HS-5 (cell line): ENCODE measurements at places on chromosomes 12 and 14.

DNA sequence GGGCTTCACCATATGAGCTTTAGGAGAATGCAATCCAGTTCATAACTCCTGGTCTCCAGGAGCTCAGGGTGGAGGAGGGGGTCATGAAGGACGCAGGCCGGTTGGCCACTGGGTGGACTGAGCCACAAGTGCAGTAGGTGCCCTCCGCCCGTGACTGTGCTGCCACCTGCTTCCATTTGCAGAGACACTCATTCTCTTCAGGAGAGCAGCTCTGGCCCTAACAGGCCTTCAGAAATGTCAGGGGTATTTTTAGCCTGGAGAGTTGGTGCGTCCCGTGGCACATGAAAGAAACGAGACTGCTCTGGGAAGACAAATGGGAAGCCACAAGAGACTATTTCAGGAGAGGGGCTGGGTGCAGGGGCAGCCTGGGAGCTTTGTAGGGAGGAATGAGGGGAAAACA is 74.6 kb upstream of the MYL2 start:
- no peak for DNase-seq

GRCh38 chr14:55813630-55814029 is 233.6 kb downstream of the KTN1 start:
- DNase-seq = no peak

GRCh38 chr14:54640506-54640905 is 73.6 kb downstream of the SAMD4A start:
- DNase-seq = no peak

DNA sequence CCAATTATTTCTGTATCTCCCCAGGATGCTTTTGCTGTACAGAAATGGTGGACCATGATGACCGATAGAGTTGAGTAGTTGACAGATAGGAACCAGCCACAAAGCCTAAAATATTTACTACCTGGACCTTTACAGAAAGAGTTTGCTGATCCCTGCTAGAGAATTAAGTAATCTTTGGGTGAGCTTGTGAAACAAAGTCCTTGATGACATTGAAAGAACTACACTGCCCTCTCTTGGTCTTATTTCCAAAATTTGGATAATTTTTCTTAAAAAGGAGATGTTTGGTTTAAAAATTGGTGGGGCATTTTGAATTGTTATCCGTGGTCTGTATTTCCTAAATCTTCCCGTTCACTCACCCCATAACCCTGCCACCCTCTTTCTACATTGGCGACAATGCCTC is 13.7 kb upstream of the TCTN1 start:
- peak; percentile 39 for DNase-seq

DNA sequence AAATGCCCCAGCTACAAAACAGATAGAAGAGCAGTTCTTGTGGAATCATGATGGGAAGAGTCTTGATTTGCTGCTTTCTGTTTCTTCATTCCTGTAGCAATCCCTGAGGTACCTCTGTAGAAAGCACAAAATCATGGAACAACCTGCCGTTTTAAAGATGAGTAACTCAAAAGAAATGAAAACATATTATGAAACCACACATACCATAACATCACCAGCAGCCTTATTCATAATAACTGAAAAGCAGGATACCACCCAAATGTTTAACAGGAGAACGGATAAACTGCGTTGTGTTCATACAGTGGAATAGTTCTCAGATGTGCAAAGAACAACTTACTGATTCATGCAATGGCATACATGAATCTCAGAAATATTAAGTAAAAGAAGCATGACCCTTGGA is 188.1 kb downstream of the RGS6 start:
- no peak for DNase-seq

DNA sequence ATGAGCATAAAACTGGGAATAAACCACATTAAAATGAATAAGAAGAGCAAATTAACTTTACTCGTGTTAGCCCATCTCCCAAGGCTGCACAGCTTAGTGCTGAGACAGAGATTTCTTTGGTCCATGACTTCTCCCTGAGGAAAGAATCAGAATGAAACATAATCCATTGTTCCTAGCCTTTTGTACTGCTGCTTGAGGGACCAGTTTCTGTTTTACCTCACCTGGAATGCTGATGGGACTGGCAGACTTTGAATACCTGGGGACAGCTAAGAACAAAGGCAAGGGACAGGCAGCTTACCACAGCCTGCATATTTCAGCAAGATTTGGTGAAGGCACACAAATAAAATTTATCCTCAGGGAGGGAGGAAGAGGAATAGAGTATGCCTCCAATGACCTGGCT is 401.6 kb downstream of the CCDC91 start:
- no peak for DNase-seq
